ENCODE measurements at places on chromosomes 7 and 10.
A peak's percentile ranks its signal among the peaks of the same experiment; 100 is the strongest.

DNA sequence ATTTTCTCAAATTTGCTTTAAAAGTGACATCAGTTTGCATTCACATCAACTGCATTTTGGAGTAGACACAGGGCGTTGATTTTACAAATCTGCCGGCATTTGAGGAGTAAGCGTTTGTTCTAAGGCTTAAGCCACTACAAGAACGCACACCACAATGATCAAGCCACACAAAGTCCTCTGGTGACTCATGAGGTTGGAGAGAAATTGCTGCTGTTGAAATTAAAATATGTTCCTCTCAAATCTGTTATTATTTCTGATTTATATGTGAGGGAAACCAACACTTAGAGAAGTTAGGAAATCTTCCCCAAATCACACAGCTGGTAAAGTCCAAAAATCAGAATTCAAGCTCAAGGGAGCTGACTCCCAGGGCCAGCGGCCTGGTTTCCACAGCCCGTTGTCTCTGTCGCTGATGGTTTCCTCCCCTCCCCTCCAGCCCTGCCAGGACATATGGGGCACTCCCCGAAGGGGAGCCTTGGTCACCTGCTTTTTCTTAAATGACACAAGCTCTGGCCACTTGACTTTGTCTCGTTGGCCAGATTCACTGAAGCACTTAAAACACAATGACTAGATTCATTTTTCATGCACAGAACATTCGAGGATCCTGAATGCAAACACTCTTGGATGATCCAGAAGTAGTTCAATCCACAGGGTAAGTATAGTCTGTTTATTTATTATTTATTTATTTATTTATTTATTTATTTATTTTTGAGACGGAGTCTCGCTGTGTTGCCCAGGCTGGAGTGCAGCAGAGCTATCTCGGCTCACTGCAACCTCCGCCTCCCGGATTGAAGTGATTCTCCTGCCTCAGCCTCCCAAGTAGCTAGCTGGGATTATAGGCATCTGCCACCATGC, 29.2 kb upstream of the KLF6 start:
- no peak for DNase-seq

DNA sequence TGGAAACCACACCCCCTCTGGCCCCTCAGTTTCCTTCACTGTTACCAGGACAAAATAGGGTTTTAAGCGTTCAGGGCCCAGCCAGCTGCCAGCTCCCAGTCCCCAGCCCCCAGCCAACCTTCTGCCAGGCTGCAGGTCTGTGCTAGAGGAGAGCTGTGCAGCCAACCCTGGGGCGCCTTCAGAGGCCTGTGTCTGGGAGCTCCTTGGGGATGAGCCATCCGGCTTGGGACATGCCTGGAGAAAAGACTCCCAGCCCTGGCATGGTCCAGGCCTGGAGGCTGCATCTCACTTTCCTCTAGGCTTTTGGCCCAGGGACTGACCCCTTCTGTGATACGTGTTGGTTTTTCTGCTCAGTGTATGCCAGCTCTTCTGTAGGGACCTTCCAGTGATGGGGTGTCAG, 487.6 kb upstream of the MGMT start:
- no peak for DNase-seq

DNA sequence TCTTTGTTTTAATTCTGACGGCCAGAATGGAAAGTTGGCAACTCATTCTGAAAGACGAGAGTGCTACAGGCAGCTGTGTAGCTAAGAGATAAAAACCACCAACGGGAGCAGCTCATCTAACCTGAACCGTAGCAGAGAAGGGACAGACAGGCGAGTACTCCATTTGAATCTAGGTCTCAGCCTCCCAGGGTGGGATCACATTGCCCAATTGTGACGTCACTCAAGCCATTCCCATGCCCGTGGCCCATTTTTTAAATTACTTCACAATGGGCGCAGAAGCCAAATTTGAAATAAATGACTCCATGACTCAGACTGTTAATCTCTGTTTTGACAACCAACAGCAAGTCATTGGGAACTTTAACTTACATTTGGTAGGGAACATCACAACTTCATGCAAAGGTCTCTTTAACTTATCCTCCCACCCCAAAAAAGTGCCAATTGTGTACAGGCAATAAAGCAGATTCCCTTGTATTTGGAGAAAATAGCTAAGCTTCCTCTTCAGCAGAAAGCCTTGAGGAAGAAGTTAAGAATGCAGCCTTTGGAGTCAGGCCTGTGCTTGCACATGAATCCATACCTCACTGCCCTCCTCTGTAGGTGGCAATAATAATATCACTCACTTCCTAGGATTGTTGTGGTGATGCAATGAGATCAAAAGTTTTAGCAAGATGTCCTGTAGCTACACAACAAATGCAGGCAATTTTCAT, 93.2 kb upstream of the KIF5B start:
- DNase-seq = no peak

- DNase-seq = no peak
These were observed 38.0 kb upstream of the SLC25A13 start for GRCh38 chr7:96359876-96360275.

- no peak for DNase-seq
These were observed 15.8 kb downstream of the ANXA7 start for GRCh38 chr10:73398024-73398423.

GRCh38 chr7:20786779-20787659, at the start of gene SP8:
Gene SP8 (minus strand): TSS chr7:20786886. CDS start chr7:20786798, 88 bp downstream.
- DNase-seq = no peak

- no peak for DNase-seq
These were observed 115.9 kb downstream of the CCNY start for GRCh38 chr10:35452171-35452570.

DNA sequence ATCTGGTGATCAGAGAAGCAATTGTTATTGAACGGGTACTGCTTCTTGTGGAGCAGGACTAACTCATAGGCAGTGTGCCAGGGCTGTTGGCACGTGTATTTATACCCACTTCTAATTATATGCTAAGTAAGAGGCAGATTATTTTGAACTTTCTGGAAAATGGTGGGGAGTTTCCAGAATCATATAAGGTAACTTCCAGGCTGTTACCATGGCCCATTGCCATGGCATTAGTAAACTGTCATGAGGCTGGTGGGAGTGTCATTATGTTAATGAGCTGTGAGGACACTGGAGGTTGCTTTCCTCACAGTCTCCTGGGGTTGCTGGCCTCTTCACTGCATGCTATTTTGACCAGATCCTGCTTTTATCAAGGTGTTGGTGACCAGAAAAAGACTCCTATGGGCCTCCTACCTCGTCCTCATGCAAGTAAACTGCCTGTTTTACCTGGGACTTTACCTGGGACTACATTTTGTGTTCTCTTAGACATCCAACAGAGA, 122.6 kb downstream of the KCND2 start:
- no peak for DNase-seq

GRCh38 chr10:126661841-126662515, 8.5 kb downstream of the C10orf90 start:
- no peak for DNase-seq

DNA sequence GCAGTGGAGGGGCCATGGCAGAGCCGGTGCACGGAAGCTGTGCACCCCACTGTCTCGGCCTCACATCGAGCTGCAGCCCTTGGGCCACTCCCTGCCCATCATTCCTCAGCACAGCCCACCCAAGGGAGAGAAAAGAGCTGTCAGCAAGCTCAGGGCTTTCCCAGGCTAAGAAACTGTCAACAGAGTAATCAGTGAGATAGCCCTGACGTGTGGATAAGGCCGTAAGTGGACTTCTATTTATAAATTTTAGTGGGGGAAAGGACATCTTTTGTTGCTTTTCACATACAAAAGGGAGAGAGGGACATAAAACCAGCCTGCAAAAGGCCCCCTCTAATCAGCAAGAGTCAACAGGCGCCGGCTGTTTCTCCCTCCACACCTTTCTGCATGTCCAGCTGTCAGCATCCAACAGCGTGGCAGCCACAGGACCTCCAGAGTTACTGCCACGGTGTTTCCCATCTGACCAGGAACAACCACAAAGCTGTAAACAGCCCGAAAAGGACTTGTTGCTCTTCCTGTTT, 56.8 kb upstream of the DDC start:
- DNase-seq = no peak

DNA sequence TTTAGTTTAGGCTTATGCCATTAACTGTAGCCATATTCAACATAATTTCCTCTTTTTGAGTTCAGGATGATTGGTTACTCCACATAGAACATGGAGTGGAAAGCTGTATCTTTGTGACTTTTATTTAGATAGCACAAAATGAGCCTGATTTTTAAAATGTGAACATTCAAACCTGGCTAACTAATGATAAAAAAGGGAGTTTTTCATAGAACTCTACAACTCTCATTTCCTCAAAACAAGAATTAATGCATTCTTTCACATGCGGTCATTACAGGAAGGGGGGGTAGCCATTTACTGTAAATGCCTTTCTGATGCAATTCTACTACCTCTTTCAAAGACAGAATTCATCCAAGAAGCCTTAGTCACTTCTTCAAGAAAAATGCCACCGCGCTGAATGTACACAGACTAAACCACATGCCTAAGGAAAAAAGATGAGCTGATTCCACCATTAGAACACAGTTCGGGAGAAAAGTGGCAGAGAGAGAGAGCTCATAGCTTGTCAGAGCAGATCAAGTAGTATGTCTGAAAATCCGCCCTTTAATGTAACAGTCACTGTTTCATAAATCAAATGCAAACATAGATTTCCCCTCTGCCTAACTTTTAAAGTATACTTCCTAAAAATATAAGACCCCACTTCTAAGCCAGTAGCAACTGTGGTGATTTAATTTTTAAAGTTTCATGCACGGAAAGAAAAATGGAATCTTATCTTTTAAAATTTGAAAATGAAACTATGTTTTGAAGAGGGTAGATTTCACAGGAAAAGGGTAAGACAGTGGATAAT, 226.4 kb upstream of the KLF14 start:
- DNase-seq = no peak

DNA sequence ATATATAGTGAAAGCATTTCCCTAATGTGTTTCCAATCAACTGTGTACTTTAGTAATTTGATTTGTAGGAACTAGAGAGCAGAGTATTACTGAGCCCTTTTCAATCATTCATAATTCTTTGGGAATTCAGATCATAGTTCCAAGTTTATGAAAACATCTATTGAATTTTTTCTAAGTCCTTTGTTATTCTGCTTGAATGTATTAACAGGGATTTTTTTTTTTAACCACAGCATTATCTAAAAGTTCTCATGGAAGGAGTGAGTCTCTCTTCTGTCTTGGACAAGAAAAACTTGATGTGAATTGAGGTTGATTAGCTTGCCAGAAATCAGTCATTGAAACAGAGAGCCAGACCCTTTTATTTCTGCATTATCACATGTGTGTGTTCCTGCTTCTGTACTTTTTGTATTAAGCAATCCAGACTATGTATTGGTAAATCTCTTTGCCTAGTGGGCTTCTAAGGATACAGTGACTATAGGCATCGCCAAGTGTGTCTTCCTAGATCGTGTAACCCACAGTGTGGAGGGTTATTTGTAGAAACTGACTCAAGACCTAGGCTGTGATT, 59.9 kb downstream of the BMPER start:
- no peak for DNase-seq

DNA sequence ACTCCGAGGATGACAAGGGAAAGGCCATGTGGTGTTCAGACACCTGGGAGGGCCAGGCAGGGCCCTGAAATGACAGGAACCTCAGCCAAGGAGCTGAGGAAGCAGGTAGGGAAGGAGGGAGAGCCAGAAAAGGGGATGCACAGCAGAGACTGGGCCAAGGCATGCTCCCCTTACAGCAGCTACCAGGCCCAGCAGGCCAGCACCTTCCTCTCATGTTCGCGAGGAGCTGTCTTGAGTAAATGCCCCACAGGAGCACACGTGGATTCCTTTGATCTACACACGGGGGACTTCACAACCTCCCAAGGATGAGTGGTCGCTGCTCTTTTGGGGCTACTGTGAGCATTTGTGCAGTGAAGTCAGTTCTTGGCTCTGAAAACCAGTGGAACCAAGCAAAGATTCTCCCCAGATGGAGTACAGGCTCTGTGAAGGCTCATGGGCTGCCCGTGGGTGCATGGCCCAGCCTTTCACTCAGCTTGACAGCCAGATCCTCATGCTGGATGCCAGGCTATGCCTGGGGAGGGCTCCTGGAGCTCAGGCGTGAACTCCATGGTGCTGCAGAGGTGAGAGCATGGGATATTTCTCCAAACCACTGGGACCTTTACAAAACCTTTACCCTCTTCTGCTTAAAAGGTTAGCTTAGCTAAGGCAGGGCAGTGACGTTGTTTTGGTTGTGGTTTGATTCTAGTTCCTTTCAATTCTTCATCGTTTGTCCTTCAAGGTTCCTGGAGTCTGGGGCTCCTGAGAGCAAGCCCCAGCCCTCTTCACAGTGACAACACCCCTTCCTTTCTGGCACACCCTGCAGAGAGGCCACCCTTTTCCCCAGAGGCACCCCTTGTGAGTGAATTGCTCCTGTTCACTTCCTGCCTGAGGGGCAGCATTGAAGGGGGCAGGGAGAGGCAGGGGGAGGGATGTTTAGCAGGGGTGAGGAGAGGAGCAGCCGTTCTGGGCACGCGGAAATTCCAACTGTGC, 74.2 kb upstream of the ZPBP start:
- peak; percentile 58 for DNase-seq

- peak; percentile 85 for DNase-seq
These were observed 105.2 kb upstream of the PPIF start for GRCh38 chr10:79241990-79242619.

DNA sequence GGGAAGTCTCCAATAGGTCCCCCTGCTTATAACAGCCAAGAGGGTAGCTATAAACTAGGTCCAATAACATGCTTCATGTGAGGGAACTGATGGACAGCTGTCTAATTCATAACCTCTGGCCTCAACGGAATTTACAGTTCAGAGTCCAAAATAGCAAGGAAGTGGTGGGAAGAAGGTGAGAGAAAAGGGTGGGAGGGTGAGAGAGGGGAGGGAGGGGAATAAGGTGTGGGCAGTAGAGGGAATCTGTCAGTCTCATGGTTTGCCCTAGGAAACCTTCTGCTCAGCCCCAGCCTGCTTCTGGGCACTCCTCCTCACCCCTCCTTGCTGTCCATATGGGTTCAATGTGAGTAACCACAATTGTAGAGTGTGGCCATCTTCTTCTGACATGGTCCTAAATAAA, 133.4 kb upstream of the ADO start:
- DNase-seq = no peak

DNA sequence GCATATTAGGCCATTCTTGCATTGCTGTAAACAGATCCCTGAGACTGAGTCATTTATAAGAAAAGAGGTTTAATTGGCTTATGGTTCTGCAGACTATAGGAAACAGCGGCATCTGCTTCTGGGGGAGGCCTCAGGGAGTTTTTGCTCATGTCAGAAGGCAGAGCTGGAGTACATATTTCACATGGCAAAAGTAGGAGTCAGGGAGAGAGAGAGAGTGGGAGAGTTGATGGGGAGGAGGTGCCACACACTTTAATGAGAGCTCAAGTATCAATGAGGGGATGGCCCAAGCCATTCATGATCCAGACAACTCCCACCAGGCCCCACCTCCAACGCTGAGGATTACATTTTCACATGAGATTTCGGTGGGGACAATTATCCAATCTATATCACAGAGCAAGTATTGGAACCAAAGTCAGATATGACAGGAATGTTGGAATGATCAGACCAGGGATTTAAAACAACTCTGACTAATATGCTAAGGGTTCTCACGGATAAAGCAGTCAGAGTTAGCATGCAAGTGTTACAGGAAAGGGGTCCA, 795.3 kb upstream of the CELF2 start:
- DNase-seq = no peak

DNA sequence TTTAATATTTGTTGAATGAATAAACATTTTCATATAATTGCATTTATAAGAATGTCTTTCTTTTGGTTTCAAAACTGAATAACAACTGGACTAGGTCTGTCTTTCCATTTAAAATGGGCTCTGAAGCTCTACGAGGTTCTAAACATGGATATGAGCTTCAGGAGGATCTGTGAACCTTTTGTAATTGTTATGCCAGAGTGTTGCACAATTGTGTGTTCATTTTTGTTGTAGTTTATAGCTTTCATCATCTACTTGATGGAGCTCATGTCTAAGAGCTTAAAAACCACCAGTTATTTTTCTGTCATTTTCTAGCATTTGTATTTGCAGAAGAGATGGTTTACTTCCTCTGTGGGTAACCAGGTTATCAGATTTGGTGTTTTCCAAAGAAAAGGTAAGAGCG, 265.7 kb upstream of the NPY start:
- no peak for DNase-seq
